Neural progenitor cell (in vitro differentiated cells): ENCODE measurements at places on chromosomes 2 and 18. TPM values are rescaled to one million over a fixed set of nuclear protein-coding genes. Genes with fewer than 3 reads are reported as not detected.

DNA sequence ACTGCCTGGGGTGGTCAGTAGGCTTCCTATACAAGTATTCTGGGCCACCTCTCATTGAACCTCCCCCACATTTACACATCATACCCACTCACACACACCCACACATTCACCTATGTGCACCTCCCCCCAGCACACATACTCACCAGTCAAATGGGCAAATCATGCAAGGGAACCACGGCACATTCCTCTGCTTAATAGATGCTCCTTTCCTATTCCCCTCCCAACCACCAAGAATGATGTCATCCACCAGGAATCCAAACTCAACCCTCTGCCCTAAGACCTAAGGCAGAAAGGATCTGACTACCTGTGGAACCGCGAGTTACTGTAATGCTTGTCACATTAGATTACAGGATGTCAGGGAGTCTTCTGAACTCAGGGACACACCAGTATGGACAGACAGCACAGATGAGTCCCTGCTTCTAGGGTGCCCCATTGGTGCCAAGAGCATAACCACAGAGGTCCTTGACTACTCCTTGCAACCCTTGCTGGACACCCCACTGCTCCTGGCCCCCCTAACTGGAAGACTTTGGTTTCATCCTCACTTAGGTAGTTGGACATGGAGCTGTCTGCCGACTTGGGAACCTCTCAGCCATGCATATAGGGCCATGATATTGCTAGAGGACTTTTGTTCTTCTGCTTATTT lies 21.5 kb upstream of the CAB39 start:
- no peak for DNase-seq

DNA sequence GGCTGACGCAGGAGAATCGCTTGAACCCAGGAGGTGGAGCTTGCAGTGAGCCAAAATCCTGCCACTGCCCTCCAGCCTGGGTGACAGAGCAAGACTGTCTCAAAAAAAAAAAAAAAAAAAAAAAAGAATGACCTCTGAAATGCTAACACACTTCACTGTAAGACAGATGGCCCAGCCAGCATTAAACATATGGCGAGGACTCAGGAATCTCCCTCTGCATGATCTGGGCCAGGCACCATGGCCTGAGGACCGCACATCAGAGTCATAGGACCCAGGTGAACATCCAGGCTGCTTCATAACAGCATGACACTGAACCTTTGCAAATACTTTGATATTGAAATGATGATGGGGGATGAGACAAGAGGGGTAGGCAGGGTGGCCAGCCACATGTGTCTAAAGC lies 56.1 kb upstream of the DNMT3A start:
- DNase-seq = no peak

DNA sequence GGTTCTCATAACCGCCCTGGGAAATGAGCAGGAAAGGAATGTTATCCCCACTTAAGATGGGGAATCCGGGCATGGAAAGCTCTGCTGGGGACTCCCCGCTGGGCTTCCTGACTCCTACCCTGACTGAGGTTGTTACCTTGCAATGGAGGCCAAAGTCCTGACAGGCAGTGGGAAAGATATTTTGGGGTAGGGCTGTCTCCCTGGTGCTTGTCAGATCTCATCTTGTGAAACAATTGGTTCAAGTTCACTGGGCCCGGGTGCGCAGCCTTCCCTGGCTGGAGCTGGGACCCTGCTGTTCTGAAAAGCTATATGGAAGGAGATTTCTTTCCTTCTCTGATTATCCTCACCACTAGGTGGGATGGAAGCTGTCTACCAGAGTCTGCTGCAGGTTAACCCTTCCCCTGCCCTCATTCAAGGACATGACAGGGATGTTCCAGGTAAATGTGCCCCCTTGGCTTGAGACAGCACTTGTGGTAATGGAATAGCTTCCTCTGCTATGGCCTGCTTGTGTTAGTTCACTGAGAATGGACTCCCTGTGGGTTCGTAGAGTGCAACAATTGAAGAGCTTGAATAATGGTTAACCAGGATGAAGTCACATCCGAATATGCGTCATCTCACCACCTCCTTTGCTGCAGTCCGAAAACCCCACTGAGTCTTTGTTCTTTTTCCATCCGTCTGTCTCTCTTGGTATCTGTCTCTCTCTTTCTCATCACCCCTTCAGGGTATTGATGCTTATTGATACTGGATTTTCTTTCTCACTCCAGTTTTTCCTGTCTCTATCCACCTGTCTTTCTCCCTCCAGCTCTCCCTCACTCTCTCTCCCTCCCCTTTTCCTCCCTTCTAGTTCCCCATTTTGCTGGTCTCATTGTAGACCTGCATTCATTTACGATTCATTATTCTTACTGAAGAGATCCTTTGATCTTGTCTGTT lies 67.8 kb upstream of the EPAS1 start:
- peak; percentile 41 for DNase-seq

CHRND gene
- 0.19 TPM in 1 of 2 replicates, not detected in the other for total RNA-seq

NFU1 gene
- 48.1 and 74.3 TPM in 2 replicates for total RNA-seq

DNA sequence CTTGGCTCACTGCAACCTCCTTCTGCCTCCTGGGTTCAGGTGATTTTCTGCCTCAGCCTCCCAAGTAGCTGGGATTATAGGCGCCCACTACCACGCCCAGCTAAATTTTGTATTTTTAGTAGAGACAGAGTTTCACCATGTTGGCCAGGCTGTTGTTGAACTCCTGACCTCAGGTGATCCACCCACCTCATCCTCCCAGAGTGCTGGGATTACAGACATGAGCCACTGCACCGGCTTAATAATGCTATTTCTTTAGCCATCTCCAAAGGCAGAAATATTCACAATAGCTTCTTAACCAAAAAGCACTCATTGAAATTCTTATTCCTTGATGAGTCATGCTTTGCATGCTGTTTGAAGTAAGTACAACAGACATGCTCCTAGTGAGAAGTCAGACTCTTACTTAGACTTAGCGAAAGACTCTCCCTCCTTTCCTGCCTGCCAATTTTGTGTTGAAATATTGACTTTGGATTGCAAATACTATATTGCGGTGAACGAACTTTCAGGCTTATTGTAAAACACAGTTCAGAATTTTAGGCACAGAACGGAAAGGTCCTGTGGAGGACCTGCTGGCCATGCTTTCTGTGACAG lies 4.4 kb downstream of the ACTR3 start:
- no peak for DNase-seq

MROH2A gene
- total RNA-seq = not detected in 2 replicates

TMEM87B gene
- 16.0 and 34.4 TPM in 2 replicates for total RNA-seq

DNA sequence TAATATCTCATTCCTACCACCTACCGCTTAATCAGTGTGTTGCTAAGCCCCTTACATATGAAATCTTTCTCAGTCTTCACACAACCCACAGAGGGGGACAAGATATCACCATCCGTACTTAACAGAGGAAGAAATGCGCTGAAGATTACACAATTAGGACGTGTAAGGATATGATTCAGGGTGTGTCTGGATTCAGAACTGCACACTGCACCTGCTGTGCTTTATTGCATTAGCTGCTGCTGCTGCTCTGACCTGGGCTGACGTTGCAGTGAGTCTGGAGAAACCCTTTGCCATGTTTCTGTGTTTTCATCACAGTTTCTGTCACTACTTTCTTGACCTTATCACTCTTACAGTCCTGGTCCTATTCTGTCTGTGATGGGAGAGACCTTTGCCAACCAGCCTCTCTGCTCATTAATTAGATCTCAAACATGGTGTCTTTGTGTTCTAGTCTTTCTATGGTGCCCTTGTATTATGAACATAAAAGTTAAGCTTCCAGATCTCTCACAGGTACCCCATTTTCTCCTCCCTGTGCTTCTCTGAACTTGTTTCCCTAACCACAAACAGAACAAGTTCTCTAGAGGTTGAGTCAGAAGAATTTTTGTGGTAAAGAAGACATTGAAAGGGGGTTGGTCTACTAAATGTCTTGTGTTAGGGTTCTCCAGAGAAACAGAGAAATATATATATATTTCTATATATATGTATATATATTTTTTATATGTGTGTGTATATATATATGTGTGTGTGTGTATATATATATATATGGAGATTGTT lies 92.9 kb upstream of the CYP1B1 start:
- no peak for DNase-seq

GRCh38 chr2:234823877-234824376 lies 127.9 kb upstream of the SH3BP4 start:
- DNase-seq = peak; percentile 33

GRCh38 chr2:129181433-129181832 lies 798.0 kb upstream of the RAB6C start:
- no peak for DNase-seq

- DNase-seq = no peak
Measured at GRCh38 chr2:7011356-7012083, 94.3 kb downstream of the RNF144A start.

DNA sequence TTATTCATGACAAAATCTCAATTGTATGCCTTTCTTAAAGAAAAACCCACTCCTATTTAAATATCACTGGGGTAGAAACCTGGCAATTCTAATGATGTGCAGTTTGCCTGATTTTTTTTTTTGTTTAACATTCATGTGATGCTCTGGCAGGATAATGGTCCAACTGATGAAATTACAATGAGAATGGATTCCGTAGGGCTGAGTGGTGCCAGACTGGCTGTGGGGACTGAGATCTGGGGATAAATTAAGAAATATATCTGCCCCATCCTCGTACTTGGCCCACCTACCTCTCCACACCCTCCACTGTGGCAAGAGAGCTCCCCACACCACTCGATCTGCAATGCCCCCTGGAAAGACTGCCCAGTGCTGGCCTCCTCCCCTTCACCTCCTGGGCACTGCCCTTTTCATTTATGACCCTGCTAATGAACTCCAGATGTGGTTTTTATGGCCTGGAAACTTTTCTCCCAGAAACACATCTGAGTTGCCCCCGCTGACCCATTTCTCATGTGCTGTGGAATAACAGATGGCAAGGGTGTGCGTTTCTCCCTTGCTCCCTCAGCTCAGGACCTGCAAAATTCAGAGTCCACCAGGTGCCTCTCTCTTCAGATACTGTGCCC lies 33.0 kb upstream of the RPL37A start:
- DNase-seq = no peak

IL36A gene
- total RNA-seq = not detected in 2 replicates

SIX3 gene
- total RNA-seq = 14.5 and 28.8 TPM in 2 replicates

DNA sequence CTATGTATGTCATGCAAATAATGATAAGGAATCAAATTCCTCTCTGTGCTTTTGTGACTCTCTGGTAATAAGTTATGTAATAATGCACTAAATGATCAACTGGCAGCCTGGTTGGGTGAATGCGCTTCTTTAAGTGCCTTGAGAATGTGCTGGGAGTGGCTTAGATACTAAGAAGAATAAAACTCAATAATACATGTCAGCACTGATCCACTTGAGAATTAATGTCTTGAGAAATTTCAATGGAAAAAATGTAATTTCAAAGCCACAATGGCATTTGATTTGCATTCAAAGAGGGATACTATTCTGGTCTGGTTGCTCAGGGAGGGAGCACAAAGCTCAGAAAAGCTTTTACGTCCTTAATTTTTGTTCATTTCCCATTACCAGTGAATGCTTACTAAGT lies 137.7 kb upstream of the MMADHC start:
- DNase-seq = no peak

KCNE4 gene
- not detected in 2 replicates for total RNA-seq

LINC00305 gene
- total RNA-seq = not detected in 2 replicates
